Dorsolateral prefrontal cortex (tissue), 122 donors: ENCODE measurements at places on chromosomes 5 and 9.

GRCh38 chr9:107215381-107215780 lies 67.7 kb upstream of the RAD23B start:
- DNase-seq = no peak

GRCh38 chr5:149452665-149453617 lies 73.8 kb upstream of the IL17B start:
- no peak for DNase-seq

DNA sequence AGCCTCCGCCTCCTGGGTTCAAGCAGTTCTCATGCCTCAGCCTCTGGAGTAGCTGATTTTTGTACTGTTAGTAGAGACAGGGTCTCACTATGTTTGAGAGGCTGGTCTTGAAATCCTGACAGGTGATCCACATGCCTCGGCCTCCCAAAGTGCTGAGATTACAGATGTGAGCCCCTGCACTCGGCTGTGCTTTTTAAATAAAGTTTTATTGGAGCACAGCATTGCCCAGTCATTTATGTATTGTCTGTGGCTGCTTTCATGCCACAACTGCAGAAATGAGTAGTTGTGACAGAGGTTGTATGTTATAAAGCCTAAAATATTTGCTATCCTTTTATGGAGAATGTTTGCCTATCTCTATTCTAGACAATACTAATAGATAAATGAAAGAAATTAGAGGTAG lies 169.2 kb downstream of the AOPEP start:
- DNase-seq = no peak

GRCh38 chr9:4541856-4542255 lies 51.6 kb downstream of the SLC1A1 start:
- no peak for DNase-seq

DNA sequence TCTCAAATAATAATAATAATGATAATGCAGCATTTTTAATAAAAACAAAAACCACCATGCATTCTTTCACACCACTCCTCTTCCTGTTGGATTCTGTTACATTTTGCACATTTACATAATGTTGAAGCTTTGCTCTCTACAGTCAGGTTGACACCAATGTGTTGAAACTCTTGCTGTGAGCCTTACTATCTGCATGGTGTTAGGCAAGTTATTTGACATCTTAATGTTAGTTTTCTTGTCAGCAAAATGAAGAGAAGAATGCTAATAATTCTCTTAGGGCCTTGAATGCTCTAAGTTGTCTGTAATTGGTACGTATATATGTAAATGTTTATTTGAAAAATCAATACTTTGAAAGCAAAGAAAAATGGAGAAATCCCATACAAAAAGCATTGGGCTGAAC lies 525.5 kb upstream of the PTGER4 start:
- no peak for DNase-seq

- no peak for DNase-seq
Measured at GRCh38 chr5:174972291-174972690, 247.9 kb downstream of the MSX2 start.

- no peak for DNase-seq
Measured at GRCh38 chr9:134170532-134171315, 6.4 kb upstream of the RNU6ATAC start.

DNA sequence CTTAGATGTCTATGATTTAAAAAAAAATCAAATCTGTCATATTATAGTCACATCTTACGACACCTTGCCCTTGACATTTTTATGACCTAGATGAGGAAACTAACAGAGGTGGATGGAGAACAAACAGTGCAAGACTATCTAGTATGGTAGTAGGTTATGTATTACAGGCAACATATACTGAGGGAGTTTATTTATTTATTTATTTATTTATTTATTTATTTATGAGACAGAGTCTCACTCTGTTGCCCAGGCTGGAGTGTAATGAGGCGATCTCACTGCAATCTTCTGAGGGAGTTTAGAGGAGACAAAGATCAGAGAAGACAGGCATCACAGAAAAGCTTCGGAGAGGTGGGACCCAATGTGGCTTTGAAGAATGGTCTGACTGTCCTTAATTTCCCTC lies 4.5 kb upstream of the PBX3 start:
- DNase-seq = no peak

- DNase-seq = no peak
Measured at GRCh38 chr9:8224381-8224801, 424.8 kb upstream of the DMAC1 start.

GRCh38 chr9:84874022-84874421 lies 204.5 kb downstream of the NTRK2 start:
- DNase-seq = no peak

GRCh38 chr9:115301581-115301980 lies 183.6 kb upstream of the TNC start:
- no peak for DNase-seq

GRCh38 chr9:87333802-87334201 lies 163.9 kb upstream of the DAPK1 start:
- DNase-seq = no peak

- no peak for DNase-seq
Measured at GRCh38 chr9:5511935-5512580, 1.7 kb downstream of the PDCD1LG2 start.

GRCh38 chr5:171428168-171428696 lies 8.8 kb downstream of the FGF18 start:
- DNase-seq = no peak

- DNase-seq = no peak
Measured at GRCh38 chr9:33165263-33166151, 1.6 kb downstream of the B4GALT1 start.

DNA sequence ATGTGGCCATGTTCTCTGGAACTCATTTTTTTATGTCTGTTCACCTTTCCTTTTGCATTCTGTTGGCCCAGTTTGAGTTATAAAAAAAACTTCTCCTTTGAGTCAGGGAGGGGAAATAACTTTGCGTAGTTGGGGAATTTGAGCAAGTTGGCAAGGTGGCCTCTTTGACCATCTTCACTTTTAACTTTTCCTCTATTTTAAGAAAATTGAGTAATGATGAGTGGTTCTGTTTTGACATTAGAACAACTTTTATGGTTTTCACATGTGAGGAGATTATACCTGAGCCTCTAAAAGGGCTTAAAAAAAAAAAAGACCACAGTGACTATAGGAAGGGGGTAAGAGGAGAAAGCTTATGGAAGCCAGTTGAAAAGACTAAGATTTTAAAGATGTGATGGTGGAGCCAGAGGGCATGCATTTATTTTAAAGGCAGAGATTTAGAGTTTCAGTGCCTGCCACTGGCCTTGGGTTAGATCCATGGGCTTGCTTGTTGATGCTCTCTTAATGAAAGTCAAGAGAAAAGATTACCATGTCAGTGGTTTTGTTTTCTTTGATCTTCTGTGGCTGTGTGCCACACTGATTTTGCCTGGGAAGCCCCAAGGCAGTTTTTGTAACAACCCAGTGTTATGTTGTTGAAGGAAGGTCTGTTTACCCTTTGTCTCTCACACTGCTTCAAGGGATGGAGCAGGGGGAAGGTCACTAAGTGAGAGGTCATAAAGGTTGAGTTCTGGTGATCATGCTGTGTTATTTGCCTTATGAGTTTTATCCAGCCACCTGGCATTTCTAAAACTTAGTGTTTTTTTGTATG lies 219.7 kb upstream of the CD180 start:
- no peak for DNase-seq

GRCh38 chr5:150067405-150067960 lies 18.9 kb downstream of the CSF1R start:
- no peak for DNase-seq

- DNase-seq = no peak
Measured at GRCh38 chr9:5449521-5450358, 602 bp upstream of the CD274 start.

DNA sequence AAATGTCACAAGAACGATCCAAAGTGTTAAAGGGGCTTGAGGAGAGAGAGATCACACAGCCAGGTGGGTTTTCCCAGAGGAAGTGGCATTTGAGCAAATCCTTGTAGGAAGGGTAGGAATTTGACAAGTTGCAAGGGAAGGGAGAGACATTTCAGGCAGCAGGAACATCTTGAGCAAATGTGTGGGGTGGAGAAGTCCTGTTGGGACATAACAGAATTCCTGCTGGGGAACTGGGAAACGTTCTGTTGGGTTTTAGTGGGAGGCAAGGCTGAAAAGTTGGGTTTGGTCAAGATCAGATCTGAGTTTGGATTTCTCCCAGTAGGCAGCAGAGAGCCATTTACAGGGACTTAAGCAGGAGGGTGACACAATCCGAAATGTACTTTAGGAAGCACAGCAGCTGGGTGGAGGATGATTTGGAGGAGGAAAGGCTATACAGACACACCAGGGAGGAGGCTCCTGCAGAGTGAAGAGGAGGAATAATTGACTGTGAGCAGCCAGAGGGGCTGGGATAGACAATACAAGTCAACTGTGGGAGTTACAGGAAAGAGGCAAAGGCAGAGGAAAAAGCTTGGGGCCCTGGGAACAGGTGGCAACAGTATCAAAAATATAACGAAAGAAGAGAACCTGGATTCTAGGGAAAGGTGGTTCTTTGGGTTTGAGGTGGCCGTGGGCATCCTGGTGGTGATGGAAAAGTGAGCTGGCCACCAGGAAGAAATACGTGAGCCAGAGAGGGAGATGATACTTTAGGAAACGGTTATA lies 3.1 kb upstream of the ZSWIM6 start:
- no peak for DNase-seq

DNA sequence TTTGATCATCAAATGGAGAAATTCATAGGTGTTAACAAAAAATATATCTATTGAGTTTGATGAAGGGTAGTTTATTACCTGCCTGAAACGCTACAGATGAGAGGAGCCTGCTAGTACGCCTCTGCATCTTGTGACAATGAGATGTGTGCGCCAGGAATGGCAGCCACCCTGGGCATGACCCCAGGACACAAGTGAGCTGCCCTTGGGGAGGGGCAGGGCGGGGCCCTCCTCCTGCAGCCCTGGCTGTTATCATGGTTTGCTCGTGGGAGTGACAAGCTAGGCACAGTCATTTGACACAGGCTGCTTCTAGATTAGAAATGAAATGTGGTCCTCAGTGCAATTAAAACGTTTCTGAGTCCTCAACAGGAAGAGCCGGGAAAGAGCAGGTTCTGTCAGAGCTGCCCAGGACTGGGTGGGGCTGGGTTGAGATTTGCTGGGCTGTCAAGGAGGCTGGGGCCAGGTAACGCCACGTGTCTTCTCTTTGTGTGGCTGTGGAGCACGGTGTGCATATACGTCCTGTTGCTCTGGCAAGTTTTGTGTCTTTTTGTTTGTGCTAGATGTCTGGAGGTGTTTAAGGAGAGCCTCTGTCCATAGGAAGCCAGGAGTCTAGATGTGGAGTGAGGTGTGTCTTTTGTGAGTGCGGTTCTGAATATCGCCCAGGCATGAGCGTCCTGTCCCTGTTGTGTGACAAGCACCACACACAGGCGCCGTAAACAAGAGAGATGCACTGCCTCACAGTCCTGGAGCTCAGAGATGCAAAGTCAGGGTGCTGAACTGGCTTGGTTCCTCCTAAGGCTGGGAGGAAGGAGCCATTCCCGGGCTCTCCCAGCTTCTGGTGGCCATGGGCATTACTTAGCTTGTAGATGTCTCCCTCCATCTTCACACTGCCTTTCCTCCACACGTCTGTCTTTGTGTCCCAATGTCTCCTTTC lies 129.0 kb upstream of the IRX4 start:
- no peak for DNase-seq

DNA sequence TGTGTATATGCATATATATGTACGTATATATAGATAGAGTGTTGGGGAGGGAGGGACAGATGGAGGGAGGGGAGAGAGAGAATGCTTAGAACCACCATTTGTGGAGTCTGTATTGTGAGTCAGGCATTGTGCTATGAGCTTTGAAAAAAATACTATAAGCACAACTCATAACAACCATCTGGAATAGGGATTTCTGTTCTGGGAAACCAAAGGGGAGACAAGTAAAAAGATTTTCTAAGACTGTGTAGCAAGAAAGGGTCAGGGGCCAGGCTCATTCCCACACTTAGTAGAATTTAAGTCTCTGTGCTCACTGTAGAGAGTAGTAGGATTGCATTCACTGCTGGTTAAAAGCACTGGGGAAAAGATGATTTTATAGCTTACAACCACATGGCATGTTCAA lies 202.3 kb upstream of the SGCD start:
- no peak for DNase-seq

DNA sequence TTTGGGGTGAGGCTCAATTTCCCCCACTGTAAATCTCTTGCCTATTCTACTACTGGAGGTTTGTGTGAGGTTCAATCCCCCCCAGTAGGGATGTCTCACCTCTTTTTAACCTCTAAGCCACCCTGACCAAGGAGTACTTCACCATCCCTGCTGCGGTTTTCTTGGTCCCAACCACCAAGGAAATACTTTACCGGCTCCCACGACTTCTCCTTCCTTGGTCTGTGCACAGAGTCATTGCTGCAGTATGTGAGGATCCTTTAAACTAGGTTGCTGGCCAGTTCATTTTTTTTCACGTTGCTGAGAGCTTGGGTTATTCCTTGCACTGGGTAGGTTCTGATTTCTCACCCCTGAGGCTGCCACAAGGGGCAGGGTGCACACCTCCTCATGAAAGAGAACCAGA lies 22.5 kb upstream of the HMGCS1 start:
- DNase-seq = no peak

DNA sequence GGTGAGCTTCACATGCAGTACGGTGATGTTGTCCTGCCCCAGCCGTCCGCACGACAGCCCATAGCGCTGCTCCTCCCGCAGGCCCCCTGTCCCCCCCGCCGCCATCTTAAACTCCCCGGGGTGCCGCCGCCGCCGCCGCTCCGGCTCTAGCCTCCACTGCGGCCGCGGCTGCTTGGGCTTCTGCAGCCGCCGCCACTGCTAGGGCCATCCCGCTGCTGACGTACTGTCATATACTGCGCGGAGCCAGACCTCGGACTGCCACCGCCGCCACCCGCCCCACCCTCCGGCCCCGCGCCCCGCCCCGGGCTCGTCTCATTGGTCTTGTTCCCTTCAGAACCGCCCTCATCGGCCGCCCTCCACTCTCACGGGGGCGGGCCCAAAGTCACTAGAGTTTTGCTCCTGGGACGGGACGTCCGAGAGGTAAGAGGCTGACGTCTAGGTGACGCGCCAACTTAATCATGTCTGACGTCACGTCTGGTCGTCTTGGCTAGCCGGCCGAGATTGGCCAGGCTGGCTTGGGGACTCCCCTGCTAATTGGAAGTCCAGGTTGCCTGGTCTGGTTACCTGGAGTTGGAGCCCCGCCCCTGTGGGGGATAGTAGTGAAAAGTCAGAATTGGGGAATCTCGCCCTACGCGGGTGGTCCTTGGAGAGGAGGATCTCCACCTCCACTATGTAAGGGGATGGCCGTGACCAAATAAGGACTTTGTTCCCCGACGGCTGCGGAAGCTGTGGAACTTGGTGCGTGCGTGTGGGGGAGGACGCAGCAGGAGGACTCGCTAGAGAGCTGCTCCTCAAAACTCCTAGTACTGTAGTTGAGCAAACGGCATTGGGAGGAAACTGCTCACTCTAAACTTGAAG lies at the start of gene ELL2:
Gene ELL2, minus strand, starts transcription at position 235 of the 858 bp plus-strand sequence. Its CDS starts 130 bp downstream, at position 105.
- peak; percentile 96 for DNase-seq

- no peak for DNase-seq
Measured at GRCh38 chr5:1277331-1277730, 17.5 kb downstream of the TERT start.

DNA sequence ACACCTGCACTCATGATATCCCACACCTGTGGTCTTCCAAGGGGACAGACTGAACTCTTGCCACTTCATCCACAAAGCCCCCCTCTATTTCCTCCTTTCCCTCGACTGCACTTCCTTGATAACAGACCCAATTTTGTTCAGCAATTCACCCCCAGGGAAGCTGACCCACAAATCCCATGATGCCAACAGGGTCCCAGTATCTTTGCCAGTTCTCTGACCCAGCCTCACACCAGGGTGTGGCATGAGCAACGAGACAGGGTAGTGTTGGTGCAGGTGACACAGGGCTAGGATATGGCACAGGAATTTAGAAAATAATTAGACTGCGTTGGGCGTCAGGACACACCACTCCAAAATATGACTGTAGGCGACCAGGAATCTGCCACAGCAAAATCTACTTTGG lies 30.2 kb upstream of the KCNIP1 start:
- no peak for DNase-seq
